ENCODE measurements at places on chromosomes 2 and 18.

DNA sequence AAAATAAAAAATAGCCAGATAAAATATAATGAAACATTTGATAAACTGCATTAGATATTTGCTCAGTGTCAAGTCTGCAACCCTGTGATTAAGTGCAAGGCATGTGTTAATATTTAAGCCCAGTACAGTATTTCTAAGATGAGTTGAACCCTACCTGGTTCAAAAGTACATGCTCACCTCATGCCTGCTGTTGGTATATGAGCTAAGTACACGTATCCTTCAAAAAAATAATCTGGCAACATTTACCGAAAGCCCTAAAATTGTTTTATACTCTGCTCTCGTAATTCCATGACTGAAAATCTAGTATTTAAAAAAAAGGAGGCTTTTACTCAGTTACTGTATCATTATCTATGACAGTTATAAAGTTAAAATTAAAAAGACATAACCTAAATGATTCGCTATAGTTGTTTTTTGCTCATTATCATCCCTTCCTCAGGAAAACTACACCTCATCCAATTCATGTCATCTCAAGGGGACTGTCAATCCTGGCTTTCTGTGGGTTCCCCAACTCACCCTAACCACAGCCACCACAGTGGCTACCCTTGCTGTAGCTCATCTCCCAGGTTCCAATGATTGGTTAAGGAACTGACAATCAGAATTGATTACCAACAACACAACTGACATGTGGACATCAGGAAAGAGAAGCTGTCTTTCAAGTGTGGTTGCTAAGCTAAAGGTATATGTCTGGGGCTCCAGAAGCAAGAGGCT, 10.6 kb downstream of the TLK1 start:
- no peak for DNase-seq

- DNase-seq: no peak
Measured at GRCh38 chr2:161246281-161246680, 61.9 kb upstream of the PSMD14 start.

GRCh38 chr2:201320701-201321100, 36.4 kb downstream of the FLACC1 start:
- no peak for DNase-seq

- no peak for DNase-seq
Measured at GRCh38 chr18:79944746-79945117, 6.7 kb downstream of the SLC66A2 start.

GRCh38 chr2:108922141-108922915, 66.7 kb downstream of the EDAR start:
- DNase-seq: no peak

DNA sequence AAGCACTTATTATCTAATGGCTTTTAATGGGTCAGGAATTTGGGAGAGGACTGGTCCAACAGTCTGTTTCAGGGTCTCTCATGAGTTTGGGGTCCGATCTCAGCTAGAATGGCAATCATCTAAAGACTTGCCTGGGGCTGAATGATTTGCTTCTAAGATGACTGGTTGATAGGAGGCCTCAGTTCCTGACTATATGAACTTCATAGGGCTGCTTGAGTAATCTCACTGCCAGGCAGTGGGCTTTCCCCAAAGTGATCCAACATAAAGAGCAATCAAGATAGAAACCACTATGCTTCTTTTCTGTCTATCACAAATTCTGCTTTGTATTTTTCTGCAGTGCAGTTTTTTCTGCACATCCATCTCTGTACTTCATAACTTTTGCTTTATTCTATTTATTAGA, 793.5 kb upstream of the CHAC2 start:
- DNase-seq: no peak

- DNase-seq: no peak
Measured at GRCh38 chr2:144834363-144834762, 314.4 kb upstream of the ZEB2 start.

GRCh38 chr2:14194233-14194632, 438.3 kb upstream of the LRATD1 start:
- peak; percentile 69 for DNase-seq

- DNase-seq: peak; percentile 89
Measured at GRCh38 chr2:2333076-2333475, 2.0 kb upstream of the MYT1L start.

GRCh38 chr2:86134709-86135108, 28.7 kb downstream of the PTCD3 start:
- no peak for DNase-seq

GRCh38 chr18:51448949-51449348, 251.5 kb upstream of the MEX3C start:
- DNase-seq: no peak

DNA sequence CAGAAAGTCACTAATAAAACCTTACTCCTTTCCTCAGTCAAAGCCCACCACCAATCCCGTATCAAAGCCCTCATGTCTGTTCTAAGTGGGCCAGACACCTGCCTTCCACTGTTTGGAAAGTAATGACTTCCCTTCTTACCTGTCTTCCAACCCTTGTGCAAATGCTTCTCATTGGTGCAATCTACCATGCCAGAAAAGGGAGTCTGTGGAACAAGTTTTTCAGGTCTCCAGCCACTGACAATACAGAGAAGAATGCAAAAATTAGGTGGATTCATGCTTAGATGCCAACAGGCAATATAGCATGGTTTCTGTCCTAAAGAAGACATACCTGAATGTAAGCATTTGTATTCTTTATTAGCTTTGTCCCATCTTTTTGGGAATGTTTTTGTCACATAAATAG, 1140.6 kb upstream of the LRRTM1 start:
- no peak for DNase-seq

DNA sequence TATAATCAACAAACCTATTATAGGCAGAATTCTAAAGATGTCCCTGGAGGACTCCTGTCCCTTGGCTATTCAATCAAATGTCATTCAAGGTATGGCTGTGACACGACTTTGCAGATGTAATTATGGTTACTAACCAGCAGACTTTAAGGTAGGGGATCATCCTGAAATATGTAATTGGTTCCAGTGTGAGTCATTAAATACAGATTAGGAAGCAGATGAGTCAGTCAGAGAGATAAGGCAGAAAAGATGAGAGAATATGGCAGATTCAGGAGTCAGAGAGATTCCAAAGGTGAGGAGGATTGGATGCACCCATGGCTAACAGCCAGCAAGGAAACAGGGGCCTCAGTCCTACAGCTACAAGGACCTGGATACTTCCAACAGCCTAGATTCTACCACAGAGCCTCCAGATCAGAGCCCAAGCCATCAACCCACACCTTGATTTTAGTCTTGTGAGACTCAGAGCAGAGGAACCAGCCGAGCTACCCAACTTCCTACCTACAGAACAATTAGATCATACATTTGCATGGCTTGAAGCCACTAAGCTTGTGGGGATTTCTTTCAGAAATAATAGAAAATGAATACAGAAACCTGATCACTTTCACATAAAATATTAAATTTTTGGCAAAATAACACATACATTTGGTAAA, 11.2 kb upstream of the PROM2 start:
- no peak for DNase-seq

GRCh38 chr18:44548291-44549221, 132.1 kb upstream of the SETBP1 start:
- DNase-seq: no peak

GRCh38 chr2:235669269-235669831, 175.5 kb downstream of the AGAP1 start:
- no peak for DNase-seq

DNA sequence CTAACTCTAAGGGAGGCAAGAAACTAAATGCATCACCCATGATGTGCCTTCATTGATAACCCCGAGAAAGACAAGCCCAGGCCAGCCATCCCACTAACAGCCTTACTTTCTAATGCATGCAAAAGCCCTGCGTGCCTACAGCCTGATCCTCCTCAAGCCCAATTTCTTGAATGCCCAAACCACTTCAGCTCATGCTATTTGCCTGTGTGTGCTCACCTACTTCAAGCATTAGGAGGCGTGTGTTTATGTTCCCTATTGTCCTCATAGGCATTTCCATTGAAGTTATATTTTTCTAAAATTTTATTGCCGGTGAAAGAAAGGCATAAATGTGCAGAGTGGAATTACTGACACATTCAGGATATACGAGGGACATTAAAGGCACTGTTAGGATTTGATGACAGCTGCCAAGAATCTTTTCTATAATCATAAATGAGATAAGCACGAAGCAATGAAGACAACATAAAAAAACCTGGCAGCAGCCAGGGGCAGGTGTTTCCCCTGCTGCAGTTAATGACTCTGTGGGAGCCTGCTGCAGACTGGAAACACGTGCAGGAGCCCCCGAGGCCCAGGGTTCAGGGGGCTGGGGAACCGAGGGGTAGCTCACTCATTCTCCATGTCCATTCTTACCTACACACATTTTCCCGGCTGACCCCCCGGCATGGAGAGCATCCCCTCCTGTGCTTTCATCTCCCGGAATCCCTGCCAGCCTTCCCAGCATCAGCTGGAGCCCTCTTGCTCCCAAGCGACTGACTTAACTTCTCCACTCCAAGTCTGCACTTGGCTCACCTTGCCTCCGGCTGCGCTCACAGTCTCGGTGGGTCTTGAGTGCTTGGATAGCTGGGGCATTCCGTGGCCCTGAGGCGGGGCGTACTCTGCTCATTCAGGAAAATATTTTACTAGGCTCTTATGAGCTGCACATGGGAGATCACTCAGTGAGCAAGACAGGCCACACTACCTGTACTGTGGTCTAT, 292.3 kb upstream of the SIX2 start:
- peak; percentile 84 for DNase-seq

DNA sequence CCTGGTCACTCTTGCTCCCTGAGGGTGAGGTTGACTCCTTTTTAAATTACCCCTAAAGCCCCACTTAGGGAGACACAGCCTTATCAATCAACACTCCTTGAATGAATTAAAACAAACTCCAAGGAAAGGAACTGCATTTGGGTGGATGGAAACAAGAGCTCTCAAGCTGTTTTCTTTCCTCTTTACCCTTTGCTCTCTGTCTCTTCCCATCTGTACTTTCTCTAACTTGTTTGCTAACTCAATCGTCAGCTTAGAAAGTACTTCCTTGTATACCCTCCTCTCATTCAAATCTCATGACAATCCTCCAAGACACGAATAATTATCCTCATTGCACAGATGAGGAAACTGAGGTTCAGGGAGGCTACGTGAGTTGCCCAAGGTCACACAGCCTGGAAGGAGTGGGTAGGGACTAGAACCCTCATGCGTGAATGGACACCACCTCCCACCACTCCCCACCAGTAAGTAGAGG, 32.7 kb downstream of the ZFP36L2 start:
- DNase-seq: no peak

- no peak for DNase-seq
Measured at GRCh38 chr2:112721819-112722522, 1.2 kb downstream of the NT5DC4 start.

DNA sequence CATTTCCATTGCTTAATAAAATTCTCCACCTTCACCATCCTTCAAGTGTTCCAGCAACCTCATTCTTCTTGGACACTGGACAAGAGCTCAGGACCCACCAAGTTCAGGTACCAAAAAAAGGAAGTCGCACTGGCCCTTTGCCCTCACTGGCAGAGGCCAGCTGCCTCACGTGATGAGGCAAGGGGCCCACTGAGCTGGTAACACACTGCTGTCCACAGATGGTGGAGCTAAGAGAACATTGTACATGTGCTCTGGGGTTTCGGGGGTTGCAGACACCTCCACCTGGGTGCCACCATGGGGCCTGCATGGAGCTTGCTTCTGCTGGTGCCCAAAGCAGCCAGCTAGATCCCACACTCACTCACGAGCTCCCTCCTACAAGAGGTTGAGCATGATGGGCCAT, 71.3 kb downstream of the SCG2 start:
- DNase-seq: no peak

GRCh38 chr2:224023188-224023587, 15.9 kb downstream of the SERPINE2 start:
- no peak for DNase-seq

DNA sequence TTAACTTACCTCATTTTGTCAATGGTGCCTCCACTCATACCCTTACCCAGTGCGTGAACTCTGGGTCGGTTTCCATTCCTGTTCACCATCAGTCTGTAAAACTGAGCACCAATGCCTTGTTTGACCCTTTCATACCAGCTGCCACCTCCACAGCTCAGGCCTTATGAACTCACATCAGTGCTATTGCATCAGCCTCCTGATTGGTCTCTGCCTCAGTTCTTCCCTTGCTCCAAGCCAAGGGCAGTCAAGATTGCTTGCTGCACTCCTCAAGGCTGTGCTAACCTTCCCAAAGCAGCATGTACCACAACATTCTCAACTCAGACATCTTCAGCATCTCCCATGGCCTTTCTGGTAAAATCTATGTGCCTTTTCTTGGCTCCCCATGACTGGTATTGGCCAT, 9.3 kb downstream of the CD28 start:
- no peak for DNase-seq

DNA sequence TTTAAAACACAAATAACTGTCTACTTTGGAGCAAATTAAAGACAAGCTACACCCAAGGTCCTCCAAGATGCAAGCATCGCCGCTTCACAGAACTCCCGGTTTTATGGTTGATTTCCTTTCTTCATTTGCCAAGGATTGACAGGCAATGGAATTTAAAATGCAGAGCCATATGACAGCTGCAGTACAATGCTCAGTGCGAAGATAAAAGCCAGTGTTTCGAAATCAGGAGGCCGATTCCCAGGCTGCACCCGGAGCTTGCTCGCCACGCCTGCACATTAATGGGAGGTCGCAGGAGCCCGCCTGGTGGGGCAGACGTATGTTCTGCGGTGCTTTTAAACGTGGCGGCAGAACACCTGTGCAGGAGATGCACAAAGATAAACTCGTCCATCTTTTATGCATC, 727.6 kb upstream of the SOX11 start:
- DNase-seq: no peak

DNA sequence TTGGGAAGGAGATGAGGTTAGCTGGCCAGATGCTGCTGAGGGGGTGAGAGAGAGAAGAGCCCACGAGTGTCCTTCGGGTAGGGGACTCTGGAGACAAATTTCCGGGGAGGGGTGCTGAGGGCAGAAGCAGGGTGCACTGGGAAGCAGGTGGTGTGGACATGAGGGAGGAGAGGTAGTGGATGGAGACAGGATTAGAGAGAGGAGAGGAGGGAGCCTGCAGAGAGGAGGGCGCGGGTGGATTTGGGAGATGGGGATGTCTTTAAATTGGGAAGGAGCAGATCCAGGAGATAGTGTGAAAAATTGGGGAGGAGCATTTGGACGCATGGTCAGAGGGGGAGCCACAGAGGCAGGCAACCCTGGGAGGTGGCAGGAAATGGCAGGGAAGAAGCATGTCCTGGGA, 154.7 kb downstream of the DYSF start:
- no peak for DNase-seq
